ENCODE measurements at places on chromosomes 7 and 10. TPM values are rescaled to one million over a fixed set of nuclear protein-coding genes. Genes with fewer than 3 reads are reported as not detected.

DNA sequence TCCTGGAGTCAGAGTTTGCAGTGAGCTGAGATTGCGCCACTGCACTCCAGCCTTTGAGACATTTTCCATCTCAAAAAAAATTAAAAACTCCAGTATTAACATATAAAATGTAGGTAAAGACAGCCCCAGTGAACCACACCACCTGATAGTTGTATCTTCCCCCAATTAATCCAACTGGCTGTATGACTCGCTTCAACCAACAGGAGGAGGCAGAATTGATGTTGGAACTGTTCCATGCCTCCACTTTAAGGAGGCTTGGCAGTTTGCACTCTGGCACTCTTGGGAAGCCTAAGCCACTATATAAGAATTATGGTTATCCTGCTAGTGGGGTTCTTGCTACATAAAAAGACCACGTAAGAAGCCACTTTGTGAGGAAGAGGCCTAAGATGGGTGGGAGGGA lies 72.7 kb downstream of the STK17A start:
- DNase-seq, result no peak

DNA sequence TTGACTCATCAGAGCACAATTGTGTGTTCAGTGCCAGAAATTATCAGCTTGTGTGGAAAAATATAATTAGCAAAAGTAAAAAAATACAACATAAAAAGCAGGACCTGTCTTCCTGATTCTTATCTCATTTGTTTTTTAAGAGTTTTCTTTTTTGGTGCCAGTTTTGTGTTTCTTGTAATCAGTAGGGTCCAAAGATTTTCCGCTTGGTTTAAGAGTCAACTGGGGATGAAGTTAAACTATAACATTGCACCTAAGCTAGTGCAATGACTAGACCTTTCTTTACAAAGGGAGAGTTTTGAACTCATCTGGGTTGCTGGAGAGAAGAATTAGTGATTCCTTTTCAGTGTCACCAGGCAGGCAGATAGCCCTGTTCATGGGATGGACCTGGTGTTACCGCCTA lies 113.4 kb downstream of the PLPP4 start:
- DNase-seq, result no peak

- DNase-seq, result no peak
Observed at GRCh38 chr10:19946791-19947190, 130.6 kb downstream of the PLXDC2 start.

DNA sequence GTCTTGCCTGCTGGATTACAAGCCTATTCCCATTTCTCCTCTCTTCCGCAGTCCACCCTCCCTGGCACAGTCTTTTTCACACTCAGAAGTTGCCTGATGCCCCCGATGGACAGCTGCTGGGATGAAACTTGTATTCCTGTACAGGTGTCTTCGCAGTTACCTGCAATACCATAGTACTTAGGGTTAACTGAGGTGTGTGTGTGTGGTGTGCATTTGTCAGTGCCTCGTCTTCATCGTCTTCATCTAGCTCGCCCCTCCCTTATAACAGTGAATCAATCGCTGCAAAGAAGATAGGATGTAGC lies 11.0 kb downstream of the NXPH1 start:
- DNase-seq, result no peak

DNA sequence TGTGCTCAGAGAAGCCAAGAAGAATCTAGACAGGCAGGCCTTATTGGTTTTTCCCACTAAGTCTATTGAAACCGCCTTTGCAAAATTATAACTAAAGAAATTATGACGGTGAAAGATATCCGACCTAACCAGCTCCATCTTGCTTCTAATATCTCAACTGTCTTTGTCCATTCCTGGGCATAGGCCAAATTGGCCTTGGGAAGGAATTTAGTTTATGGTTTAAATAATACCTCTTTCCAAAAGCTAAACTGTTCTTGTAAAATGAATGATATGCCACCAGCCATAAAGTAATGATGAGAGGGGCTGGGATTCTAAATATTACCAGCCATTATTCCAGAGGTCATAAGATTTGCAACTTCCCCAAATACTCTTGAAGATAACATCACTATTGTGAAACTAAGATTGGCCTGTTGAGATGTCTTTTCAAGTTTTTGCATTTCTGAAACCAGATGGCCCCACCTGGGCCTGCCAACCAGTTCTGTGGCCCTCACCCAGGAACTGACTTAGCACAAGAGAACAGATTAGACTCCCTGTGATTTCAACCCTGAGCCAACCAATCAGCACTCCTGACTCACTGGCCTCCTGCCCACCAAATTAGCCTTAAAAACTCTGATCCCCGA lies 41.2 kb upstream of the SLC35G1 start:
- no peak for DNase-seq

- DNase-seq, result no peak
Observed at GRCh38 chr10:74083304-74083703, 67.3 kb downstream of the AP3M1 start.

DNA sequence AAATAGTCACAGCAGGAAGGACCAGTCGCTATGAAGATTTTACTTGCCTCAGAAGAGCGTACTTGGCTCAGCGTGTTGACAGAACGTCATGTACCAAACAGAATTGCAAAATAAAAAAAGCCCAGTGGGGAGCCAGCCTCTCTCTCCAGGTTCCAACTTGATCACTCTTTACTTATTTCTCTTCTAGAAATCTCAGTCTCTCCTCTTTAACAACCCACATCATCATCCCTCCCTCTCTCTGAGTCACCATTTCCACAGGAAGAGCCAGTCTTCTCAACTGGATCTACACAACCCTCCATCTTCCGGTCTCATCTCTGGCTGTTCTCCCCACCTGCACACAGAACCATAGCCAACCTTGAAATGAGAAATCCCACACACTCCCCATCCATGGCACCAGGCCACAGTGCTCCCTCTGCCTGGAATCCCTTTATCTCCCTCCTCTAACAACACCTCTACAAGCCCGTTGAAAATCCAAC lies 718.3 kb downstream of the GRID1 start:
- DNase-seq, result peak; percentile 73

DNA sequence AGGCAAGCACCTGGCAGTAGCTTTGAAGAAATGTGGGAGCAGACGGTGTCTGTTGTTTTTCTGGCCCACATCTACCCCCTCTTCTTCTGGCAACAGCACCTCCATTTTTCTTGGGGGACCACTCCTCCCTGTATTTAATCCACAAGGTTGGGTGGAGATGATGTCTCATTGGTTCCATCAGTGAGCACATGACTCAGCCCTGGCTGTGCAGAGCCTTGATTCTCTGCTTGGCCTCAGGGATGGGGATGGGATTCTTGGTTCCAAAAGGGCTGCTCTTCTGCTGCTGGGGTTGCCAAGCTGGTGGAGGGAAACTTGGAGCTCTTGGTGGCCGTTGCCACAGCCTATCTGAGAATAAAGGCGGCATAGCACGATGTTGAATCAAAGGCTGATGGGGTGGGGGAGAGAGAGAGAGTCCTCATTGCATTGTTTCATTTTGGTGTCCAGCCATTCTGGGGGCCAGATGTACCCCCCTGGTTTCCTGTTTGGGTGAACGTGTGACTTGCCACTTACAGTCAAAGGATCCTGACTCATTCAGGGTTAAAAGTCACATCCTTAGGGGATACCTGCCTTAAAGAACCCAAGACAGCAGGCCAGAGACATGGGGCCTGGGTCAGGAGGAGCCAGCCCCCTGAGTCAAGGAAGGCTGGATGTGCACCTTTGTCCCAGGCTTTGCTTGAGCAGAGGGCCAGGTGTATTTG lies 25.9 kb downstream of the GRK5 start:
- DNase-seq, result no peak

DNA sequence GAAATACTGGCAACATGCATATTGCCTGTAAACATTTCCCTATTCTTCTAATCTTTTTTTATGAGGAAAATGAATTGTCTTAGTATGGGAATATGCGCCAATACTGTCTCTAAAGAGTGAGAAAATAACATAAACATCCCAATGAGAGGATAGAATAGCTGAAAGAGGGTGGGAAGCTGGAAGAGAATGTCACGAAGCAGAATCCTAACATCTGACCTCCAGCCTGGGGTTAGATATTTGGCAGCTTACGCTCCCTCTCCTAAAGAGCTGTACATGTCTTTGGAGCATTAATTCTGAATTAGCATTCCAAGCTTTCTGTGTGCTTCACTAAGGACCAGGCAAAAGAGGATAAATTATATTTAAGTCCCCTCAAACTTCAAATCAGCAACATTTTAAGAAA lies 31.6 kb upstream of the SLC16A12 start:
- no peak for DNase-seq

GRCh38 chr10:66927251-66927935 lies 1.6 kb downstream of the LRRTM3 start:
- no peak for DNase-seq

- peak; percentile 48 for DNase-seq
Observed at GRCh38 chr10:91251430-91252056, 31.1 kb downstream of the PCGF5 start.

DNA sequence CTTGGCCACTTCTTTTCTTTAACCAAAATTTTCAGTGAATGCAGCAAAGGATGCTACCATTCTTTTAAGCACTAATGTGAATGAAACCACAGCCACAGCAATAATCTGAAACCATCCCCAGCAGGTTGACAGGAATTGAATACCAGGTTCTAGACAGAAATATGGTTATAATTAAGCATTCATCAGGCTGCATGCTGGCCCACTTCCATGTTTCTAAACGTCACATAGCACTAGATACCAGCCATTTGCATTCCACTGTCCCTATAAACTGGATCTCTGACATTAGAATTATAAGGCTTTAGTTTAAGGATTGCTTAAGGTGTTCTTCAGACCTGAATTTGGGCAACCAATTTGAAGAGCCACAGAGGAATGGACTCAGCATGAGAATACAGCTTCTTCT lies 340.8 kb upstream of the KLF6 start:
- DNase-seq, result no peak

DNA sequence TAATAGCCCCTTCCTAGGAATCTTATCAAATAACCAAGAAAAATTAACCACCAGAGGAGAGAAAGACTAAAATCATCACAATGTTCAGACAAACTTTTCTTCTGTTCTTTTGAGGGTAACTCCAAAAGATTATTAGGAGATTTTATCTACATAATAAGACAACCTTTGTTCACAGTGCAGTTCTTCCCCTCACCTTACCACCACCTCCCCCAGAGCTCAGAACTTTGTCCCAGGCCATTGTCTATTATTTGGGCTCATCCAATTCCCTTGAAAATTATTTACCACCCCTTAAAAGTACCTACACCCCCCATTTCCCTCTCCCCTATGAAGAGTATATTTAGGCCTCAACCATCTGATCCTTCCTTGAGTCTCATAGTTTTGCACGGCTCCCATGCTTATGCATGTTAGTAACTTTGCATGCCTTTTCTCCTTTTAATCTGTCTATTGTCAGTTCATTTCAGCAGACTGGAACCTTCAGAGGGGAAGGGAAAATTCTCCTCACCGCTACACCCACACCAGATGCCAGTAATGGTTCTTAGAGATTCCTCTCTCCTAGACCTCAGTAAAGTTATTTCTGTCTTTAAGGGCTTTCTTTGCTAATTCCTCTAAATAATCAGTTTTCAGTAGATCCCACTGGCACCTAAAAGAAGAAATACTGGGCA lies 234.9 kb downstream of the SKIDA1 start:
- no peak for DNase-seq

DNA sequence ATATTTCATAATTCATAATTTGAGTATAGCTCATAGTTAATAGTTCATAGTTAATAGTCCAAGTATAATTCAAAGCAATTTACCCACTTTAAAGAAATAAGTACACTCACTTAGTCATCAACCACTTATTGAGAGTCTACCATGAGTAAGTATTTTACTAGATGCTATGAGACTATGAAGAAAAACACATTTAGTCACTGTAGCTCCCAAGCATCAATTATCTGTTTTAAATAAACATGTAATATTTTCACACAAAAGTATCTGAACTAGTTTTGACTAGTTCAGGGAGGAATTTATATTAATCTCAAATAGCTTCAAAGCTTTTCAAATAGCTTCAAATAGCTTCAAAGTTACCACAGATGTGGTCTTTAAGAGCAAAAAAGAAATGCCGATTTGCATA lies 119.2 kb downstream of the ANK3 start:
- DNase-seq, result peak; percentile 44

Gene ITGB8
- 13.8 TPM for total RNA-seq

Gene PRKAR2B
- not detected for total RNA-seq

Gene MCM7
- total RNA-seq, result 46.1 TPM

Gene RPEL1
- total RNA-seq, result 0.13 TPM

Gene TMEM270
- total RNA-seq, result not detected

Gene OR2A5
- total RNA-seq, result not detected

Gene PAX4
- total RNA-seq, result not detected

Gene CASTOR2
- 1.6 TPM for total RNA-seq

Gene GRID2IP
- total RNA-seq, result 0.26 TPM
